ENCODE measurements at places on chromosomes 2 and 18.
A peak's percentile ranks its signal among the peaks of the same experiment; 100 is the strongest.

DNA sequence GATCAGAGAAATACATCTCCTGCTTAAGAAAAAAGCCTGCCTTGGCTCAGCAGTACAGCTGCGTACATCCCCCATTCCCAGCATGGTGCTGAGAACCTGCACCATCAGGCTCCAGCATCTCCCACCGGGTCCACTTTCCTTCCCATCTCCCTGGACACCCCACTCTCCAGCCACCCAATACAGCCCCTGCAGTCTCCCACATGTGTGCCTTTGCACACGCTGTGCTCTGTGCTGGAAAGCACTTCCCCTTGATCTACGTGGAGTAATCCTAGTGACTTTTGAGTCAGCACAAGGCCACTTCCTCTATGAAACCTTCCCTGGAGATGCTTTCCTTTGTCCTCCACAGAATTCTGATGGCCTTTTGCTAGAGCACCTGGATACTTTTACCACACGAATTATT, 17.0 kb downstream of the STAT1 start:
- no peak for DNase-seq

- DNase-seq = no peak
These were observed 6.8 kb downstream of the ESPNL start for GRCh38 chr2:238106698-238107524.

DNA sequence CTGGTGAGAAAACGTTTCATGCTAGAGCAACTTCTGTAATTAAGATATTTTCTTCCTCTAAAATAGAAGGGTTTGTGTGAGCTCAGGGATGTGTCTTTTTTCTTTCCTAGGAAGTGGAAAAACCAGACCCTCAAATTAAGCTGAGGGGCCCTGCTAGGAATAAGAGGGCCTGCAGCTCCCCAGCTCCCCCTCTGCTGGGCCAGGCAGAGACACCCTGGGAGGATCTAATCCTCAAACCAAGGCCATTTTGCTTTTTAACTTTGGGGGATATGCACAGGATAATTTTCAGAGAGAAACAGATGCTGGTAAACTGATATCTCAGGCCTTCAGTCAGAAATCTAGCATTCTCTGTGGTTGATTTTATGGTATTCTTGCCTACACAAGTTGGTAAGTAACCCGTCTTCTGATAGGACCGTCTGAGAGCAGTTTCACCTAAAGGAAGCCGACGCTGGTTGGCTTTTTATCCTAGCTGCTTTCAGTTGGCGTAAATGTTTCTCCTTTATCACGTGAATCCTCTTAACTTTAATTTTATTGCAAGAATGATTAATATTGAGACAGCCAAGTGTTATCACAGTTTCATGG, 34.8 kb downstream of the SNTG2 start:
- no peak for DNase-seq

DNA sequence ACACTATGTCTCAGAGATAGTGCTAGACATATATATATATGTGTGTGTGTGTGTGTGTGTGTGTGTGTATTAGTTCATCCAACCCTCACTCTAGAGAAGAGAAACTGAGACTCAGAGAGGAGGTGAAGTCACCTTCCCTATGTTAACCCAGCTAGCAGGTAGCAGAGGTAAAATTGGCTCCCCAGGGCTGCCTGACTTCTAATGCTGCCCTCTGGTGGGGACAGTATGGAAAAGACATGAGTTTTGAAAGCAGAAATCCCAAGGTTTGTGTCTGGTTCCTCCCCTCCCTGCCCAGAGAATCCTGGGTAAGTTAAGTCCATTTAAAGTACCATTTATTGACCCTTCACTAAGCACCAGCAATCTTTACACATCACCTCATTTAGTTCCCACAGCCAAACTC, 137.7 kb downstream of the THNSL2 start:
- DNase-seq = peak; percentile 14

DNA sequence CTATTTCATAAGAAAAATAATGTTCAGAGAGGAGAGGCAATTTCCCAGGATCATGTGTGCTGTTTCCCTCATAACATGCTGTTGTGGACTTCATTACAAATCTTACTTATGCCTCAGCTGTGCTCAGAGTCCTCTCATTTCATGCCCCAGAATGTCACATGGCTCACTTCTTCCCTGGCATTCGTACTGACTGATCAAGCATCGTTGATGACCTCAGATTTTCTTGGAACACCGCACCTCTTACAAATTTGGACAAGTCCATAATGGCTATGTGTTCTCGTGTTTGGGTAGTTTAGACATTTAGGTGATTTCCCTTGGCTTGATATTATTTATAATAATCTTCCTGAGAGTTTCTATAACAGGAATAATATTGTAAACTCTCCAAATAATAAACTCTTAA, 32.9 kb downstream of the SERPINB7 start:
- no peak for DNase-seq

DNA sequence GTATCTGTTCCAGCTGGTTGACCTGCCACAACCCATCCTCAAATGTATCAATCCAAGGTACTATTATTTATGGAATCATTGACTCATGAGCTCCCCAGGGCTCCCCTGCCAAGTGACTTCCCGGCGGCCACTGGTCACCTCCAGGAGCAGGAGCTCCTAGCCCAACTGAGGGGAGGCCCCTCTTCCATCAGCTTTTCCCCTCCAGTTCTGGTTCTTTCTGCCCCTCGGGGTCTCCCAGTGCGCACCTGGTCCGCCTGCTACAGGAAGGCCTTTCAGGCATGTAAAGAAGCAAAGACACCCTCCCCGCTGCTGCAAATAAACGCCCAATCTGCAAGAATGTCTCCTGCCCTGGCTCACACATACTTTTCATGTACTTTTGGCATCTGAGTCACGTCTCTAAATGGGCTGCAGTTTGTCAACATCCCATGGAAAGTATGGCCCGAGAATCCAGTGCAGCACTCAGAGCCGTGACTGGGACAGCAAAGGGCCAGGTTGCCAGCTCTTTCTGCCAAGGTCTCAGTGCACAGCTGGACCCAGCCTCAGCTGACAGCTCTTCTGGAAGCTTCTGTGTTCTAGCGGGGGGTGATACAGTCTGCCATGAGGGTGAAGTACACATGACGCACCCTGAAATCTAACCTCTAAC, 41.4 kb downstream of the KLHL29 start:
- DNase-seq = peak; percentile 46

- DNase-seq = no peak
These were observed 151.0 kb upstream of the NDUFV2 start for GRCh38 chr18:8951491-8951890.

- DNase-seq = no peak
These were observed 129.7 kb downstream of the WDSUB1 start for GRCh38 chr2:159156834-159157233.

DNA sequence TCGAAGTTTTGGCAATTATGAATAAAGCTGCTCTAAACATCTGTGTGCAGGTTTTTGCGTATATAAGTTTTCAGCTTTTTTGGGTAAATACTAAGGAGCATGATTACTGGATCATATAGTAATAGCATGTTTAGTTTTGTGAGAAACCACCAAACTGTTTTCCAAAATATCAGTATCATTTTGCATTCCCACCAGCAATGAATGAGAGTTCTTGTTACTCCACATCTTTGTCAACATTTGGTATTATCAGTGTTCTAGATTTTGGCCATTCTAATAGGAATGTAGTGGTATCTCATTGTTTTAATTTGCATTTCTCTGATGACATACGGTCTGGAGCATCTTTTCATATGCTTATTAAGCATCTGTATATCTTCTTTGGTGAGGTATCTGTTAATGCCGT, 143.4 kb upstream of the MYO3B start:
- no peak for DNase-seq

- peak; percentile 60 for DNase-seq
These were observed 138.0 kb downstream of the CTIF start for GRCh38 chr18:48676756-48677368.

GRCh38 chr2:46615986-46616485, 136.7 kb downstream of the TMEM247 start:
- DNase-seq = peak; percentile 13

GRCh38 chr2:46776687-46777327, 138.8 kb downstream of the MCFD2 start:
- peak; percentile 63 for DNase-seq

GRCh38 chr2:234940527-234940926, 11.3 kb upstream of the SH3BP4 start:
- no peak for DNase-seq

- DNase-seq = no peak
These were observed 594.8 kb upstream of the ZEB2 start for GRCh38 chr2:145114726-145115125.

DNA sequence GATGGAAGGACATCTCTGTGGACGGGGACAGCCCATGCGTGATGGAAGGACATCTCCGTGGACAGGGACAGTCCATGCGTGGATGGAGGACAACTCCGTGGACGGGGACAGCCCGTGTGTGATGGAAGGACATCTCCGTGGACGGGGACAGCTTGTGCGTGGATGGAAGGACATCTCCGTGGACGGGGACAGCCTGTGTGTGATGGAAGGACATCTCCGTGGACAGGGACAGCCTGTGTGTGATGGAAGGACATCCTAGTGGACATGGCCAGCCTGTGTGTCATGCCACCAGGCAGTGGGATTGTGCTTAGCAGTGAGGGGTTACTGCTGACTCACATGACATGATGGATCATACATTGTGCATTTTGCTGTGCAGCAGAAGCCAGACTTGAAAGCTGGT, 30.0 kb upstream of the NFATC1 start:
- no peak for DNase-seq
